ENCODE measurements at places on chromosomes 7 and 10.

DNA sequence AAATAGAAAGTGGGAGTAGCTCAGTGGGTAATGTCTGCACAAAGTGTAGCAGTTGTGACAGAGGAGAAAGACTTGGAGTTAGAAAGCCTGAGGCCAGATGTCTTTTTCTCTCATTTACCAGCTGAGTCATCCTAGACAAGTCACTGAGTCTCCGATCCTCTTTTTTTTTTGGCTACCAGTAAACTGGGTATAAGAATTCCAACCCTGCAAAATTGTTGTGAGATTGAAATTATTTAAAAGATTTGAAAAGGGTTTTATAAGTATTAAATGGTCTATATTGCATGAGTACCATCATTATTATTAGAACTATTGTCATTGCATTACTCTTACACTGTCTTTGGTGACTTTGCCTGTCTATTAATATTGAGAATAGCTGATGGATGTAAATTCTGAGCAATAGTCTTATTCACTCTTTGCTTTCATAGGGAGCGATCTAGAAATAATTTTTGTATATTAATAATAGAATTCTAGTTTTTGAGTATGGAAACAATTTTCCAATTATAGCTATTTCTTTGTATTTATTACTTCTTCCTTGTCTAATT lies 74.0 kb downstream of the ARID5B start:
- DNase-seq, result peak; percentile 38

GRCh38 chr10:46062723-46063428 lies 16.8 kb upstream of the MSMB start:
- DNase-seq, result no peak

DNA sequence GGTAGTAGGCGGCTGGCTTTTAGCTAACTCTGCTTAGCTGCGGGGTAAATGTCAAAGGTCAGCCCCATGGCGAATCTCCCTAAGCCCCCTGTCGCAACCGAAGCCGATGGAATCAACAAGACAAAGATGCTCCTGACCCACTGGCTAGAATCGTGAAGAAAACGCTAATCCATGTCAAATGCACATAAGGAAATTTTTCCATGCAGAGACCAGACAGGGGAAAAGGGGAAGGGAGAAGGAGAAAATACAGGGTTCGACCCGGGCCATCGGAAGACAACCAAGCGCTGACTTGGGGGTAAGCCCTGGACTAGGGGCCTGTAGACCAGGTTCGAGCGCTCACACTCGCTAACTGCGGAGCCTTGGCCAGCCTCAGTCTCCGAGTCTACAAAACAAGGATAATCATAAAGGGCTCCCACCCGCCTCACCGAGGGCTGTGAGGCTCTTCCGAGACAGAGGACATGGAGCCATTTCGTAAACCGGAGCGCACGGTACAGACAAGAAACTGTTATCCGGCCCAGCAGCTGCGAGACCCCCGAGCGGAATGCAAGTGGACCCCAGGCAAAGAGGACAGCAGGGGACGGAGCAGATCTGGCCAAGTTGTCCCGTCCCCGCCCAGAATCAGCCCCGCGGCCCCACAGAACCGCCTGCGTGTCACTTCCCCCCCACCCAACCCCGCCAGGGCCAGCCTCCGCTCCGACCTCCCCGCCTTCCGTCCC lies 507 bp downstream of the SAR1A start:
- DNase-seq, result no peak

DNA sequence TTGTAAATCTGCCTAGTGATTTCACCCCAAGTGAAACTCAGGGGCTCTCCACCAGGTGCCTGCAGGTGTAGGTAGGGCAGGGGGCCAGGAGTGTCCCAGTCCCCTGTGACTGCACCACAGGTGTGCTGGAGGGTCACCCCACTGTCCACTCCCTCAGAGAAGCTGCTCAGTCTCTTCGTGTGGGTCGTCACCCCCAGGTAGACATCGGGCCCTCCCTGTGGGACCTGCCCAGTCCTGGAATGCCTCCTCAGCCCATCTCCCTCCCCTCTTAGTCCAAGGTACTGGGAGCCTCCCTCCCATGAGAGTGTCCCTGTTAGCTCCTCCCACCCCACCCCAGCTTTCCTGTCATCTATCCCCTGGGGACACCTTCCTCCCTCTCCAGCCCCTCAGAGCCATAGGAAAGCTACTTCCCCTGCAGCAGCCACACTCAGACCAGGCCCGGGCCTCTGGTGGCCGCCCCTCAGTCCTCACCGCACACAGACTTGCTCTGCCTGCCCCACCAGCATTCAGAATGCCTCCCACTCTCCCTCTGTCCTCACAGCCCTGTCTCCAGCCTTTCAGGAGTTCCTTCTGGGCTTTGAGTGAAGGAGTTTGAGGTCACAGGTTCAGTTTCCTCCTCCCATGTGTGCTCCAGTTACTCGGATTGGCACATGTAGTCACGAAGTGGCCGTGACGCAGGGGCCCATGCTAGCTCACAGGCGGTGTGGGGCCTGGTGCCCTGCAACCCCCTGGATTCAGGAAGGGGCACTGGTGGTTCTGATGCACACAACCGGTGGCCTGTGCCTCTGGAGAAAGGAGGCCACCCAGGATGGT lies 5.1 kb downstream of the ALOX5 start:
- no peak for DNase-seq

GRCh38 chr7:140212100-140212881 lies 35.5 kb upstream of the KDM7A start:
- DNase-seq, result no peak

DNA sequence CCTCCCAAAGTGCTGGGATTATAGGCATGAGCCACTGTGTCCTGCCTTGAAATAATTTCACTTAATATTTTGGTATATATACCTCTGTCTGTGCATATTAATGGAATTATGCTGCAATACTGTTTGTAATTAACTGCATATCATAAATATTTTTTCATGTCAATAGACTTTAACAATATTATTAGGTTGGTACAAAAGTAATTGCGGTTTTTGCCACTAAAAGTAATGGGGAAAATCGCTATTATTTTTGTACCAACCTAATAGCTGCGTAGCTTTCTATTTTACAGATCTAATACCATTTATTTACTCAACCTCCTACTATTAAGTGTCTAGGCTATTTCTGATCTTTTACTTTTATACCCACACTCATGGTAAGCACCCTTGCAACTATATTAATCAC lies 3.9 kb upstream of the PDE6C start:
- DNase-seq, result no peak

Data from HAP-1 (cell line).